Right hindlimb (tissue), 1 donor: ENCODE measurements at places on chromosomes 1 and 21.

GRCh38 chr1:119651641-119652040 lies 3.6 kb upstream of the ZNF697 start:
- DNase-seq = no peak

DNA sequence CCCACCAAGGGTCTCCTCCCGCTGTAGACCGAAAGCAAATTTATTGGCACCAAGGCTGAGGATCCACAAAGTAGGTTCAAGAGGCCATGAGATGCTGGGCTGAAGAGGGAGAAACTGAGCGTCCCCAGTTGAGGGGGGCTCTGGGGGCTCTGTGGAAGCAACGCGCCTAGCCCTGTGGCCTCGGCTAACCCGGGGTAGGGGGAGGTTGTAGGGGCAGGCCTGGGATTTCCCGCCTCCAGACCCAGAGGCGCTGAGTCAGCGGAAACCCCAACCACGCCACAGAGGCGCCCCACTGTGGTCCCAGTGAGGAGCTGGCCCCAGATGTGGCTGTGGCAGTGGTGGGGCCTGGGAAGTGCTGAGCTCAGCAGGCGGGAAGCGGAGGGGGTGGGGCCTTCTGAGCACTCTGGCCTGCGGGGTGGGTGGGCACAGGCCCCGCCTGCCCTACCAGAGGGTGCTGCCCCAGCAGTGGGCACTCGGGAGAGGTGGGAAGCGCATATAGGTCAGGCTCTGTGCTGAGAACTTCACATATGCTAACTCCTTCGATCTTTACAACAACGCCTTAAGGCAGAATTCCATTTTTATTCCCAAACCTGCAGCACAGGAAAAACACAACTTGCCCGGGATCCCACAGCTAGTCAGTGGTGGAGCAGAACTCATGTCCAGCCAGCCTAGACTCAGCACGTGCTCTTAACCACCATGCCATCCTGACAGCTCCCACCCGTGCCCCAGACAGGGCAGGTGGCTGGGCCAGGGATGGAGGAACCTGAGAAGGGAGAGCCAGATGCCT lies 1.5 kb upstream of the COL16A1 start:
- DNase-seq = peak; percentile 87

DNA sequence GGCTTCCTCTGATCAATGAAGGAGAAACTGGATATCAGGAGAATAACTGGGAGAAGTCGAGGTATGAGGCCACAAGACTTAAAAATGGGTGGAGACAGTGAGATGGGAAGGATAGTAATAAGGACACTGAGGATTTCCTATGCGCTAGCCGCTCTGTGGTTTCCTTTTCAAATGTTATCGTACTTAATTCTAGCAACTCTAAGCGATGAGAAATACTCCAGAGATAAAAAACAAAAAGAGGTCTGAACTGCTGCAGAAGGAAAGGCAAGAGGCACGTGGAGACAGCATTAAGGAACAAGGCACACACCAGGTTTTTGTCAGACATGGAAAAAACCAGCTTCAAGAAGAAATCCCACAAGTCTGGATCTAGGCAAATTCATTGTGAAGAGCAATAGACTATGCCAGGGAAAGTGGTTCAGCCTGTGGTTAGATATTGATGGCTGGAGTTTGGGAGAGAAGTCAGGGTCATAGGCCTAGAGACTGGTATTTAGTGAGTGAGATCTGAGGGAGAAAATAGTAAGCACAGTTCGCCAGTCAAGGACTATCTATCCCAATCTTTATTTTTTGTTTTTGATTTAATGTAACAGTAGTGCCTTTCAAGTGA lies 5.3 kb downstream of the CLCA2 start:
- DNase-seq = no peak

DNA sequence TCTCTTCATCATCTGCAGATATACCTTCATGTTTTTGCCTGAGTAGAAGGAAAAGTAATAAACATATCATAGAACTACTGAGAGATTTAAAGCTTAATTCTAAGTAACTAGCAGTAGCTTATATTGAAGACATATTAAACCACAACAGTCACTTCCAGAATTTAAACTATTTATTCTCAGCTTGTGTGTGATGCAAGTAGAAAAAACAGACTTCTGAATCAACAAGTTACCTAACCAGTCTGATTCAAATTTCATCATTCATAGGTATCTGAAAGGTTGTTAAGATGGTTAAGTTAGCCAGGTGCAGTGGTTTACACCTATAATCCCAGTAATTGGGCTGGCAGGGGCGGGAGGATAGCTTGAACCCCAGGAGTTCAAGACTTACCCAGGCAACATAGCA lies 41.9 kb downstream of the SPAG17 start:
- no peak for DNase-seq
